ENCODE measurements at places on chromosomes 4 and X.

- DNase-seq, result no peak
Measured at GRCh38 chr4:39406763-39407583, at the start of gene KLB. Gene KLB (plus strand): TSS chr4:39406930. CDS start chr4:39406950, 20 bp downstream.

GRCh38 chr4:126470862-126471261 lies 1156.1 kb downstream of the FAT4 start:
- DNase-seq, result no peak

DNA sequence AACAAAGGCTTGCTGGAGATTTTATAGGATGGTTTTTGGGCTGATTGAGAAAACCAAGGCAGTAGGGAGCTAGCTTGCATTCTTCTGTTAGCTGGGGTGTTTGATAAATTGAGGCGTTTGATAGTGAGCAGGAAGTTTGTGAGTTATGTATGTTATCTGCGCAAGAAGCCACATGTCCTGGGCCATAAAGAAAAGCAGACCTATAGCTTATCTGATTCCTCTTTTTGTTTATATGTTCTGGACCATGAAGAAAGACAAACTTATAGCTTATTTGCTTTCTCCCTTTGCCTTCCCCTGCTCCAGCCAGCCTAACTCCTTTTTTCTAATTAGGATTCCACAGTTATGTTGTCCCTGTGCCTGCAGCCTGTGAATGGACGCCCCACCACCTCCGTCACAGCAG lies 9.2 kb downstream of the HNRNPH2 start:
- no peak for DNase-seq

DNA sequence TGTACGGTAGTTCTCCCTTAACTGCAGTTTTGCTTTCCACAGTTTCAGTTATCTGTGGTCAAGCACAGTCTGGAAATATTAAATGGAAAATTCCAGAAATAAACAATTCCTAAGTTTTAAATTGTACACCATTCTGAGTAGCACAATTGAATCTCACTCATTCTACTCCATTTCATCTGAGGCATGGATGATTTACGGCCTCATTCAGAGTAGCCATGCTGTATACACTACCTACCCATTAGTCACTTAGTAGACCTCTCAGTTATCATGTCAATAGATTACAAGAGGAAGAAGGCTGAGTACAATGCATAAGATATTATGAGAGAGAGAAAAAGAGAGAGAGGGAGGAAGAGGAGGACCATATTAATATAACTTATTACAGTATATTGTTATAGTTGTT lies 77.5 kb downstream of the ENOX2 start:
- DNase-seq, result no peak

DNA sequence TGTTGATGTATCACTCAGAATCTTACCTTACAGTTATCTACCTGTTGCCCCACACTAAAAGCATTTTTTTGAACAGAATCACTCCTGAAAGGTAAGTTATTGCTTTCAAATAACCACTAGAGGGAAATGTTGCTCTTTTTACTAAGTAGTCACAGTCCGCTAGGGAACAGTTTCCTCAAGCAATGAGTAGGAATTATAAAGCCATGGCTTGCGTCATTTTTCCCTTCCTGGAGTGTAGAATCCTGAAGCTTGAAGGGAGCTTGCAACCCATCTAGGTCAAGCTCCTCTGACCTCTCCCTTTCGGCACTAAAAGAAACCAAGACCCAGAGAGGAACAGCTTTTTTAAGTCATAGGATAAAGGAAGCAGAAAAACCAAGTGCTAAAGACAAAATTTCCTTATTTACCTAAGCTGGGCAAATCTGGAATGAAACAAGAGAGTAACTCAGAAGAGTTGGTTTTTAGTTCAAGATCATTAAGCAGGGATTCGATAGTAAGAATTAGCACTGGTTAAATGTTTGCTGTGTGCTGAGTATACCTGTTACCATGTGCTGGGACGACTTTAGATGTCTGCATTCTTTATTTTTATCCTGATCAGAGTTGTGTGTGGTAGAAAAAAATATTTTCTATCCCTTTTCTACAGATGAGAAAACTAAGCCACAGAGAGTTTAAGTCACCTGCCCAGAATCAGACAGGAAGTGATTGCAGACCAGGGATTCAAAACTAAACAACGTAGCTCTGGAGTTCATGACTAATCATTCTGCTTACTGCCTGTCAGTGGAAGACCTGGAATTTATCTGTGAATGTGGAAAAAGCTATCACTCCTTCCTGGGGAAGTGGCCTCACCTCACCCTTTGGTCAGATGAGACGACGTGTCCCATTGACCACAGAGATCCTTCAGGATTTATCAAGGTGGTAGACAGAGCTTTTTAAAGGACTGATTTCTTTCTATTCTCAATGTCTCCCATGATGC lies 631.5 kb downstream of the RAB28 start:
- DNase-seq, result no peak

DNA sequence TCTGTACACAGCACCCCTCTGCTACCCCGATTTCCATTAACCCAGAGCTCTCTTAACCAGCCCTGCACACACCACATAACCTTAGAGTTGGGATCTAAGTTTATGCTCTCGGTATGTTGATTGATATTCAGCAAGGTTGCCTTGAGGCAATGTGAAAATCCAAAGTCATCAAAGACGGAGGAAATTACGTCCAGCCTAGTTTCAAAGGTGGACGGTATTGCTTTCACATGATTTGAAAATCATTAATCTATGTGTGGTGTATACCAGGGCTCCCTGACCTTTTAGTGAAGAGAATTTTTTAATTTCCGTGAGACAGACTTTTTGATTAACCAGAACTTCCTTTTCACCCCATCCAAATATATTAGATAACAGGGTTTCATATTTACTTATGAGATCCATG lies 272.5 kb upstream of the LCORL start:
- no peak for DNase-seq

DNA sequence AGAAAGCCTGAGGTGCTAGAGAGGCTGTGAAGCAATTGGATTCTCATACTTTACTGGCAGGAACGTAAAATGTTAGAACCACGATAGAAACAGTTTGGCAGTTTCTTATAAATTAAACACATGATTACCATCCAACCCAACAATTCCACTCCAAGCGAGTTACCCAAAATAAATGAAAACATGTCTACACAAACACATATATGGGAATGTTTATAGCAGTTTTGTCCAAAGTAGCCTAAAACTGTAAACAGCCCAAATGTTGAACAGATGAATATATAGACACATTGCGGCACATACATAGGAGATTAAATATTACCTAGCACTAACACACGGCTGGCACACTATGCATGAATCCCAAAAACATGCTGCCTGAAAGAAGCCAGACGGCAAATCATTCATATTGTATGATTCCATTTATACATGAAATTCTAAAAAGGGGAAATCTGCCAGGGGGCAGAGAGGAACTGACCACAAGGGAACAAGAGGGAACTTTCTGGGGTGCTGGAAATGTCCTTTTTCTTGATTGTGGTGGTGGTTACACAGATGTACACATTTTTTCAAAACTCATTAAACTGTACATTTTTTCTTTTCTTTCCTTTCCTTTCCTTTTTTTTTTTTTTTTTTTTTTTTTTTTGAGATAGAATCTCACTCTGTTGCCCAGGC lies 50.4 kb upstream of the SLC25A4 start:
- no peak for DNase-seq

GRCh38 chrX:12210971-12211370 lies 72.7 kb downstream of the FRMPD4 start:
- no peak for DNase-seq

DNA sequence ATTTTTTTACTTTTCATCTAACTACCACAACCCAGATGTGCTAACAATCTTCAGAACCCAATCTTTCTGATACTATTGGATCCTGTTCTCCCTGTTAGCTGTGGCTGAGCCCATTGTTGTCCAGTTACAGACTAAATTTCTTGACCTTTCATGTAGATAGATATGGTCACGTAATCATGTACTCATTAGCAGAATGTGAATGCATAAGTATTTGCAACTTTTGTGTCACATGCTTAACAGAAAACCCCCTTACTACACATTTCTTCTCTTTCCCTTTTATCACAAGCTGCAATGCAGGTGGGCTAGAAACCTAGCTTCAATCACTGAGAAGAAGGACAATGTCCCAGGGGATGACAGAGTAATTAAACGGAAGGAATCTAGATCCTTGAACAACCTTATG lies 13.1 kb upstream of the FAM13A start:
- no peak for DNase-seq

- DNase-seq, result no peak
Measured at GRCh38 chrX:35743331-35743730, 54.8 kb upstream of the MAGEB16 start.

DNA sequence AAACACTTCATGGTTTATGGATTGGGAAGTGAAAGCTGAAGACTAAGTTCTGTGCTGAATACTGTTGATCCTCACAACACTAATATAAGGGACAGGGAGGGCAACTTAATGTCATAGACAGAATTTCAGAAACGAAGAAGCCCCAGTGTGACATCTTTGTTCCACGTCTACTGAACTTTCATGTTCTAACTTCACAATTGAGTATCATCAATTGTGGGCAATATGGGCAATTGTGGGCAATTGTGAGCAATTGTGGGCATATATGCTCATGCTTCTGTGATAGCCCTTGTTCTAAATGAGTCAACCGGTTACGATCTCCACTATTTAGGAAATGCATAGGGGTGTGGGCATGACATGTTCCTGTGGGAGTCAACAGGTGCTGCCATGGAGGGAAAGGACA lies 33.7 kb downstream of the CYBB start:
- DNase-seq, result no peak

DNA sequence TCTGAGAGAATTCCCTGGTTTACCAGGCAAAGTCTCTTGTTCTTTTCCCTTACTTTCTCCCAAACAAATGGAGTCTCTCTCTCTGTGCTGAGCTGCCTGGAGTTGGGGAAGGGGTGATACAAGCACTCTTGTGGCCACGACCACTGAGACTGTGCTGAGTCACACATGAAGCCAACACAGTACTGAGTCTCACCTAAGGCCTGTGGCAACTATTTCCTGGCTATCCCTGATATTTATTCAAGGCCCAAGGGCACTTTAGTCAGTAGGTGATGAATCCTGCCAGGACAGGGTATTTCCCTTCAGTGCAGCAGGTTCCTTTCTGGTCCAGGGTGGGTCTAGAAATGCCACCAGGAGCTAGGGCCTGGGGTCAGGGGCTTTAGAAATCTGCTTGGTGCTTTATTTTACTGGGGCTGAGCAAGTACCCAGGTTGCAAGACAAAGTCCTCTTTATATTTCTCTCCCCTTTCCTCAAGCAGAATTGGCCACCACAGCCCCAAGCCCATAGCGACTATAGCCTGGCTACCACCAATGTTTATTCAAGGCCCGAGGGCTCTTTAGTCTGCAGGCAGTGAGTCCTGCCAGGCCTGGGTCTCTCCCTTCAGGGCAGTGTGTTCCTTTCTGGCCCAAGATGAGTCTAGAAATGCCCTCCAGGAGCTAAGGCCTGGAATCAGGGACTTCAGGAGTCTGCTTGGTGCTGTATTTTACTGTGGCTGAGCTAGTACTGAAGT lies 10.5 kb downstream of the ARL13A start:
- no peak for DNase-seq

DNA sequence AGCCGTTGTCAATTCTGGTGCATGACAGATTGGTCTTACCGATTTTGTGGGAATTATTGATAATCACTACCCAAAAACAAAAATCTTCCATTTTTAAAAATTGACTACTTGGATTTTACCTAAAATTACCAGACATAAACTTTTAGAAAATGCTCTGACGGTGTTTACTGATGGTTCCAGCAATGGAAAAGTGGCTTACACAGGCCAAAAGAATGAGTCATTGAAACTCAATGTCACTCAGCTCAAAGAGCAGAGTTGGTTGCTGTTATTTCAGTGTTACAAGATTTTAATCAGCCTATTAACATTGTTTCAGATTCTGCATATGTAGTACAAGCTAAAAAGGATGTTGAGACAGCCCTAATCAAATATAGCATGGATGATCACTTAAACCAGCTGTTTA lies 23.0 kb upstream of the UGT2B17 start:
- DNase-seq, result no peak

DNA sequence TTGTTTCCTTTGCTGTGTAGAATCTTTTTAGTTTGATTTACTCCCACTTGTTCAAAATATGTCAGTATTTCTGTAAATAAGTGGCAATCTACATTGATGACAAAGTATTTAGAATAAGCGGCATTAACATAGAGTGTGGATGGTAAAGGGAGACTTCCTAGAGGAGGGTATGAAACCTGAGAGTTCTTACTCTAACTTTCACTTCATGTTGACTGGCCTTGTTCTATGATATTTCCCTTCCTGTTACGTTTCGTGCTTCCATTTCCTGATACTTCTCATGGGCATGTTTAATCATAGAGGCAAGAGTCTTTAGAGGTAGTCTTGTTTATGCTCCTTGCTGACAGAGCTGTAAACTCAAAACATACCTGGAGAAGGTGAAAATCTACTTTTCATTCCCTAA lies 408.9 kb downstream of the GLUD2 start:
- no peak for DNase-seq

- DNase-seq, result no peak
Measured at GRCh38 chr4:23768541-23768940, 121.3 kb downstream of the PPARGC1A start.

DNA sequence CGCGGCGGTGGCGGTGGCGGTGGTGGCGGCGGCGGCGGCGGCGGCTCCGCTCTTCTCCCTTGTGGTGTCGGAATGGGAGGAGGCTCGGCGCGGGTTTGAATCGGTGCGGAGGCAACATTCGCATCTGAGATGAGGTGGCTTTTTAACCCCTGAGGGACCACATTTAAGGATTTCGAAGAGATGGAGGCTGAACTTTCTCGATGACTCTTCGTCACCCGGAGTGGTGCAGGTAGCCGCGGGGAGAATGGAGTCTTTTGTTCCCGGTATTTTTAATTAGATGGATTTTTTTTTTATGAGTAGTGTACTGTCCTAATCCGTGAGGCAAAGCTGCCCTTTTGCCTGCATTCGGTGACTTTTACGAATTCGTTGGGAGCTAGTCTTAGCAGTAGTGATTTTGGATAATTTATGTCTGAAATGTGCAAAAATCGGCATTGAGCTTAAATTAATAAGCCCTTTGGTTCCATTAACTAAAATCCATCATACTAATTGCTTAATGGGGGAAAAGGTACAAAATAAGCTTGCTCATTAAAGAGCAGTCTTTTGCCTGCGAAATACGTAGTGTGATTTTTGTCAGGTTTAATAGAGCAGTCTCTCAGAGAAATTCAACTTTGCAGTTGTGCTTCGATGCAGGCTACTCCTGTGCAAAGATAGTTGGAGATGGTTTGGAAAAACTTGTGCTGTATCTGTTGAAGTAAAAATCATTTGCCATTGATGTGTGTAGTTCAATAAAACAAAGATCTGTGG lies 206.2 kb downstream of the TENM3 start:
- DNase-seq, result no peak

- no peak for DNase-seq
Measured at GRCh38 chrX:75748431-75748830, 36.6 kb downstream of the MAGEE2 start.

DNA sequence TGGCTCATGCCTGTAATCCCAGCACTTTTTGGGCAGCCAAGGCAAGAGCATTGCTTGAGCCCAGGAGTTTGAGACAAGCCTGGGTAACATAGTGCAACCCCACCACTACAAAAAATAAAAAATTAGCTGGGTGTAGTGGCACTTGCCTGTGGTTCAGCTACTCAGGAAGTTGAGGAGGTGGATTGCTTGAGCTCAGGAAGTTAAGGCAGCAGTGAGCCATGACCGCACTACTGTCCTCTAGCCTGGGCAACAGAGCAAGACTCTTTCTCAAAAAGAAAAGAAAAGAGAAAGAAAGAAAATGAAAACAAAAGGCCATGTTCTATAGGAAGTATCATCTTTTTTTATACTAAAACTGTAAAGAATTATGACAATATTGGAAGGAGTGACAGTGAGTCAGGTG lies 38.5 kb downstream of the NEK1 start:
- no peak for DNase-seq

- no peak for DNase-seq
Measured at GRCh38 chr4:176320976-176321361, 1.2 kb downstream of the SPCS3 start.
